Left ventricle myocardium inferior (tissue), 1 donor: ENCODE measurements at places on chromosomes 16 and 17. TPM values are rescaled to one million over a fixed set of nuclear protein-coding genes. Genes with fewer than 3 reads are reported as not detected.

DNA sequence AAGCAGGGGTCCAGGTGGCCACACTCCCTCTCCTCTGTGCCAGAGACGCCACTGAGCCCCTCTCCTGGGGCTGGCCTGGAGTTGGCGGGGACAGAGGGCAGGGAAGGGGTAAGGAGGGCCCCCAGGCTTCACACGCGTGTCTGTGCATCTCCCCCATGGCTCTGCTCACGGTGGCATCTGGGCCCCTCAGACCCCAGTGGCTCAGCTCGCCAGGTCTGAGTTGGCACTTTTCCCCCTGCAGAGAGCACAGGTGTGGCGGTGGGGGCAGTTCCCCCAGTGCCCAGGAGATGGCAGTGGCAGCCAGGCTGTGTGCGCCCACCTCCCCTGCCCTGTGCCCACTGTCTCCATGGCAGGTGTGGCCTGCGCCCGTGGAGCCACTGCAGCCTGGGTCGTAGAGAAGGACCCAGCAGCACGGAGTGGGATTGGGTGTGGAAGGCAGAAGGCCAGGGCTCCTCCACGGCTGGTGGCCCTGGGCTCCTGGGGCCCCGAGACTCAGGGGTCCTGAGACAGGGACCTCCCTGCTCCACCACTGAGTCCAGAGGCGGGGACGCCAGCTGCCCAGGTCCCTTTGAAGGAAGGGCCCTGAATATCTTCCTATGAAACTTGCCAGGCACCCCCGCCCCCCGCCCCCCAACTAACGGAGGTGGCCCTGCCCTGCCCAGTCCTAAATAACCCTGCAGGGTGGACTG is 4.3 kb upstream of the APRT start:
- peaks cover 2% of the 10 kb centered on the region for H3K36me3 ChIP-seq
- no peak for DNase-seq
- H3K4me3 ChIP-seq: no peak overlapping the region

- H3K27ac ChIP-seq: no peak overlapping the region
- no peaks in the 10 kb centered on the region for H3K36me3 ChIP-seq
- no peaks in the 10 kb centered on the region for H3K4me1 ChIP-seq
- DNase-seq: no peak
- H3K4me3 ChIP-seq: no peak overlapping the region
Measured at GRCh38 chr17:20032636-20033035, 23.5 kb downstream of the SPECC1 start.

DNA sequence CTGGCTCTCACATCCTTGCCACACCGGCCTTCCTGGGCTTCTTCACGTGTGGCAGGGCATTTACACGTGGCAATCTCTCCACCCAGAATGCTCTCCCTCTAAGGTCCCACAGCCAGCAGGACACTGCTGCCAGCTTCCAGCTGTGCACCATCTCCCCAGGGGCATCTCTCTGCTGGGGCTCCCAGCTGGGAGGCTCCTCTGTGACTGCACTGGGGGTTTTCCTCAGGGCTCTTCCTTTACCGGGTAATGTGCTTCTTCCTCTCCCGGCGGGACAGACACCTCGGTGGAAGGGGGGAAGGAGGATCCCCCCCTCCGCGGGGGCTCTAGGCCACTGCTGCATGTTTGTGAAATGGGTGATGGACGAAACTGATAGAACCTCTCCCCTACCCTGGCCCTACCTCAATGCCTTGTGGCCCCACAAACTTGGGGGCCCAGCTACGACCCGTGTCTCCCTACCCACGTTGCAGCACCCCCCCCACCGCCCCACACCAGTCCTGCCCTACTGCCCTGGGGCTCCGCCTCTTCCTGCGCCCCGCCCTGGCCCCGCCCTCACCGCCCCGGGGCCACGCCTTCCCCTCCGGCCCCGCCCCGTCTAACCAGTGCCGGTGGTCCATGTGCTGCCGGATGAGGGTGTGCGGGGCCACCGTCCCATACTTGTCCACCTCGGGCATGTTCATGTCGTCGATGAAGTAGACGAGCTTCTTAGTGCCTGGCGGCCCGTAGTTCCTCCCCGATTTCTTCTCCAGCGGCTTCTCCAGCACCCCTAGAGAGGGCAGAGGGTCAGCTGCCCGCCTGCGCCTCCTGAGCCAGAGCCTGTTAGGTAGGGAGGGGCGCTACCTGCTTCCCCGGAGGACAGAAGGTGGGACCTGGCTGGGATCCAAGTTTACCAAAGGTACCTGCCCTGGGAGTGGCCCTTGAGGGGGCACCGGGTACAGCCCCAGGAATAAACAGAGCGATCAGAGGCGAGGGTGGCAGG is 92.6 kb downstream of the DNAH17 start:
- H3K36me3 ChIP-seq: no peaks in the 10 kb centered on the region
- no peak for DNase-seq
- peaks cover 41% of the 10 kb centered on the region for H3K27me3 ChIP-seq
- H3K27ac ChIP-seq: no peak overlapping the region

GRCh38 chr17:6910987-6911603 is 79.6 kb upstream of the TEKT1 start:
- H3K27me3 ChIP-seq: peaks cover 22% of the 10 kb centered on the region
- no peak for DNase-seq
- H3K4me3 ChIP-seq: no peak overlapping the region
- H3K36me3 ChIP-seq: no peaks in the 10 kb centered on the region
- H3K27ac ChIP-seq: no peak overlapping the region

DNA sequence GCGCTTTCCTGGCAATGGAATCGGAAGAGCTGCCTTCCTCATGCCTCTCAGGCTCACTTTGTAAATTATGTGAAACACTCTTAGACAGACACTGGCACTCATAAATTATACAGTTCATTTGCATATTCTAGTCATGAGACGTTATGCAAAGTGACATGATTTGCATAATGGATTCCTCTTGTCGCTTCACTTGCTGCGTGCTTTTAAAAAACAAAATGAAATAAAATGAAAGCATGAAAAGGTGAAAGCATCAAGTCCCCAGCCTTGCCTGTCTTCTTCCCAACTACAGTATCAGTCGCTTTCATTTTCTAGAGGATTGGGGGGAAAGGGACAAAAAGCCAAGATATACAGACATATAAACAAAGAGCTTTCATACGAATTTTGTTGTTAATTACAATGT is 252.8 kb upstream of the PMFBP1 start:
- H3K36me3 ChIP-seq: no peaks in the 10 kb centered on the region
- no peaks in the 10 kb centered on the region for H3K4me1 ChIP-seq
- H3K4me3 ChIP-seq: no peak overlapping the region
- no peaks in the 10 kb centered on the region for H3K27me3 ChIP-seq

- DNase-seq: no peak
- H3K4me3 ChIP-seq: no peak overlapping the region
- H3K4me1 ChIP-seq: peaks cover 44% of the 10 kb centered on the region
- H3K27ac ChIP-seq: no peak overlapping the region
- peaks cover 31% of the 10 kb centered on the region for H3K36me3 ChIP-seq
Measured at GRCh38 chr16:13923703-13924298, 3.8 kb downstream of the ERCC4 start.

DNA sequence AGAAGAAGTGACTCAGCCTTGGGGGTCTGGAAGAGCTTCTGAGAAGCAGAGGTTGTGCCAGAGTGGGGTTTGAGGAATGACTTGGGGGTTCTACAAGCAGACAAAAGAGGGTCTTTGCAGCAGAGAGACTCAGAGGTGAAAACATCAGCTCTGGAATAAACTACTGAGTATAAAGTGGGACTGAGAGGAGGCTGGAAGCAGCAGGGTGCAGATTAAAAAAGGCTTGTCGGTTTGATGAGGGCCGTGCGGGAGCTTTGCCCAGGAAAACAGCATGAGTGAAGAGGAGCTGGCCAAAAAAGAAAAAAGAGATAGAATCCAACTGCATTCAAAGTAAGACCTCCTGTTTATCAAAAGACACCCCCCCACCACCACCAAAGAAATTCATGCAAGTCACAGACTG is 13.1 kb upstream of the ACE start:
- no peak overlapping the region for H3K4me3 ChIP-seq
- no peak overlapping the region for H3K27ac ChIP-seq
- DNase-seq: no peak
- H3K4me1 ChIP-seq: peaks cover 7% of the 10 kb centered on the region

GRCh38 chr17:45814622-45815606 is 29.8 kb upstream of the SPPL2C start:
- H3K27ac ChIP-seq: no peak overlapping the region
- no peaks in the 10 kb centered on the region for H3K36me3 ChIP-seq
- no peak for DNase-seq
- H3K4me3 ChIP-seq: no peak overlapping the region

DNA sequence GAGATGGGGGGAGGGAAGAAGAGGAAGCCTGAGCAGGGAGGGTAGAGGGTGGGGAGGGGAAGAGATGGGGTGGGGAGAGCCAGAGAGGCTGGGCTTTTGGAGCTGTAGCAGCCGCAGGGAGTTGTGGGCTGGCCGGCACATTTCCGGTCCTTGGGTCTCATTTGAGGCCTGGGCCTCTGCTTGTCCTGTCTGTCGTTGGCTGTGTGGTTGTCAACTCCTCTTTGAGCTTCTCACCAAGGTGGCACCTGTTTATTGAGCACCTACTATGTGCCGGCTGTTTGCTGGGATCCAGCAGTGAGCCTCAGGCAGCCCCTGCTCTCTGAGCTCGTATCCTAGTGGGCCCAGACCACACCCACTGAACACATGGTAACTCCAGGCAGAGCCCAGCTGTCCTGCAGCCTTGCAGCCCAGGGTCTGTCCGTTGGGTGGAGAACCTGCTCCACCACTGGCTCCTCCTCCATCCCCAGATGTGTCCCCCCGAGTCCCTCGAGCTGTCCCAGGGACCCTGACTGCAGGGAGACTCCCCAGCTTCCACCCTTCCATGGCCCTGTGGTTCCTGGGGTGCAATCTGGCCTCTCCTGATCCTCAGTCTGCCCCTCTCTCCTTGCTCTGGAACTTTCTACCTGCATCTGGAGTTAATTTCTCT is 164.9 kb downstream of the IRF8 start:
- no peaks in the 10 kb centered on the region for H3K36me3 ChIP-seq
- no peak for DNase-seq
- H3K4me1 ChIP-seq: peaks cover 41% of the 10 kb centered on the region

DNA sequence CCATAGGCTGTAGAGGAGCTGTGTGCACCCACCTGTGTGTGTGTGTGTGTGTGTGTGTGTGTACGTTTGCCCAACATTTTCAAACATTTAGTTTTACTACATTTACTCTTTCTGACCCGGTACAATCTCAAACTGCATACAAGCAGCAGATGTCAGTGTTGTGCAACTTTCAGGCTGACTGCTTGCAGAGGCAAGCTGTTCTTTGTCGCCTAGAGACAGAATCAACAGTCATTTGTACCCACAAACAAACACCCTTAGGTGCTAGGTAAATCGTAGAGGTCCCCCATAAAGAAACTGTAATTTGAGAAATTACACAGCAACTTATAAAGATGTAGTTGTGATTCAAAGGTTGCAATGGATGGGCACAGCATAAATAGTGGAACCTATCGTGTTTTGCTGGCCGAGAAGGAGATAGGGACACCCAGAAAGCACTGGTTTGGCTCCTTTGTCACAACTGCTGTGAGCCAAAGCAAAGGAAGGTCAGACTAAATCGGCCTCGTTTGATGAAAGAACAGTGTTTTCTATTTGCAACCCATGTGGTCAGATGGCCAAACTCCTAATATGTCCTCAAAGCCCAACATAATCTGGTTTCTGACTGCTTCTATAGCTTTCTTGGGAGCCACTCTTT is 478.4 kb downstream of the TOX3 start:
- no peak overlapping the region for H3K27ac ChIP-seq
- H3K4me3 ChIP-seq: no peak overlapping the region
- H3K27me3 ChIP-seq: peaks cover 6% of the 10 kb centered on the region
- H3K4me1 ChIP-seq: no peaks in the 10 kb centered on the region
- no peaks in the 10 kb centered on the region for H3K36me3 ChIP-seq
- no peak for DNase-seq

LSM12 gene
- 41.2 TPM for total RNA-seq

G6PC1 gene
- total RNA-seq: not detected

DNA sequence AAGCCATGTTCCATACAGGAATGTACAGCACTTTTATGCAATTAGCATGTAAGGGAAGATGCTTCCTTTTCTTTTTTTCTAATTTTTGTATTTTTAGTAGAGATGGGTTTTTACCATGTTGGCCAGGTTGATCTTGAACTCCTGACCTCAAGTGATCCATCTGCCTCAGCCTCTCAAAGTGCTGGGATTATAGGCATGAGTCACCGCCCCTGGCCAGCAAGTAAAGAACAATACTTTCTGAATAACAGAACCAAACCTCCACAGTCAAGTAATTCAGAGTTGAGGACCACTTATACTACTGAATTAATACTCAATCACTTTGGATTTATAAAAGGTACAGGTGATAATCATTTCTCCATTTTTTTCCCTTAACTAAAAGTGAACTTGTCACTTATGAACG is 13.0 kb downstream of the C16orf87 start:
- no peak for DNase-seq
- no peaks in the 10 kb centered on the region for H3K27me3 ChIP-seq
- no peak overlapping the region for H3K4me3 ChIP-seq
- peaks cover 14% of the 10 kb centered on the region for H3K4me1 ChIP-seq
- H3K27ac ChIP-seq: no peak overlapping the region

RNF222 gene
- not detected for total RNA-seq

GRCh38 chr17:40321524-40321929 is 12.5 kb downstream of the RARA start:
- peak overlapping the region; percentile 78 for H3K4me3 ChIP-seq
- peak overlapping the region; percentile 90 for H3K27ac ChIP-seq
- H3K36me3 ChIP-seq: no peaks in the 10 kb centered on the region

KRTAP17-1 gene
- total RNA-seq: not detected

- H3K36me3 ChIP-seq: no peaks in the 10 kb centered on the region
- no peak overlapping the region for H3K27ac ChIP-seq
- H3K4me1 ChIP-seq: no peaks in the 10 kb centered on the region
- H3K27me3 ChIP-seq: no peaks in the 10 kb centered on the region
Measured at GRCh38 chr16:72427051-72427782, 255.3 kb upstream of the PMFBP1 start.

DNA sequence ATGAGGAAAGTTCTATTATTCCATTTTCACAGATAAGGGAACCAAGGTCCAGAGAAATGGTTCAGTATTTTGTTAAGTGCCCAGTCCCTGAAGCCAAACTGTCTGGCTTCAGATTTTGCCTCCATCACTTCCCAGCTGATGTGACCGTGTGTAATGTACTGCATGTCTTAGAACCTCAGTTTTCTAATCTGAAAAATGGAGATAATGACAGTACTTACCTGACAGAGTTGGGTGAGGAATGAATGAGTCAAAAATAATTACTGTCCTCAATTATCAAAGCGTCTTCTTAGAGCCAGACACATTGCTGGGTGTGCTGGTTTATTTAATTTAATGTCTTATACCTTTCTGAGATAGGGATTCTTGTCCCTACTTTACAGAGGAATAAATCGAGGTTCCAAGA is 6.7 kb downstream of the ZNF668 start:
- peaks cover 10% of the 10 kb centered on the region for H3K36me3 ChIP-seq
- H3K27me3 ChIP-seq: no peaks in the 10 kb centered on the region
- H3K4me1 ChIP-seq: peaks cover 32% of the 10 kb centered on the region

- no peak overlapping the region for H3K4me3 ChIP-seq
- no peak overlapping the region for H3K27ac ChIP-seq
- no peaks in the 10 kb centered on the region for H3K36me3 ChIP-seq
- no peak for DNase-seq
- no peaks in the 10 kb centered on the region for H3K4me1 ChIP-seq
- H3K27me3 ChIP-seq: no peaks in the 10 kb centered on the region
Measured at GRCh38 chr16:66030036-66030435, 336.5 kb upstream of the CDH5 start.

GRCh38 chr17:45677770-45678169 is 106.3 kb upstream of the CRHR1 start:
- H3K36me3 ChIP-seq: no peaks in the 10 kb centered on the region
- DNase-seq: no peak
- H3K4me3 ChIP-seq: no peak overlapping the region
- H3K27ac ChIP-seq: no peak overlapping the region
- peaks cover 66% of the 10 kb centered on the region for H3K27me3 ChIP-seq

- peaks cover 85% of the 10 kb centered on the region for H3K36me3 ChIP-seq
- no peaks in the 10 kb centered on the region for H3K27me3 ChIP-seq
- H3K4me3 ChIP-seq: no peak overlapping the region
- peaks cover 13% of the 10 kb centered on the region for H3K4me1 ChIP-seq
Measured at GRCh38 chr16:22323173-22323958, 26.2 kb downstream of the POLR3E start.
